ENCODE measurements at places on chromosomes 3 and 15.

DNA sequence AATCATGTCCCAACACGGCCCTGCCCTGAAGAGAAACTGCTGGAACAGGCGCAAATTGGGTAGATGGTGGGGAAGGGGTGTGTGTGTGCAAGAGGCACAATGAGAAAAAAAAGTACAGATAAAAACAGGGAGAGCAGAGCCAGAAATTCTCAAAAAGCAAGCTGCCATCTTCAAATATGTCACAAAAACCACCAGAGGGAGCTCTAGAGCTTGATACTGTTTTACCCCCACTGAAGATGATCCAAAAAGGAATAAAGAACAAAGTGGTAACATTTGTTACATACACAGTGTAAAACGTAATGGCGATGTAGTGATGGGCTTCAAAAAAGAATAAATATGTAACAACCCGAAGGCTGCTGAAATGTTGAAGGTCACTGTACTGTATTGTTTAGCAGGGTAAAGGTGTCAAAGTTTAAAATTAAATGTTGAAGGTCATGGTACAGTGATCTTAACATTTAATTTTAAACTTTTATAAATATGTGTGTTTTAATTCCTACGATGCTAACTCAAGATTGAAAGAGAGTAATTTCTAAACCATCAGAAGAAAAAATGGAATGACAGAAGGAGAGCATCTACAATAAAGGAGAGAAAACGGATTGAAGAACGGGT, 6.0 kb downstream of the SNRPA1 start:
- DNase-seq = no peak

GRCh38 chr3:188241883-188242282, 87.9 kb downstream of the LPP start:
- no peak for DNase-seq

DNA sequence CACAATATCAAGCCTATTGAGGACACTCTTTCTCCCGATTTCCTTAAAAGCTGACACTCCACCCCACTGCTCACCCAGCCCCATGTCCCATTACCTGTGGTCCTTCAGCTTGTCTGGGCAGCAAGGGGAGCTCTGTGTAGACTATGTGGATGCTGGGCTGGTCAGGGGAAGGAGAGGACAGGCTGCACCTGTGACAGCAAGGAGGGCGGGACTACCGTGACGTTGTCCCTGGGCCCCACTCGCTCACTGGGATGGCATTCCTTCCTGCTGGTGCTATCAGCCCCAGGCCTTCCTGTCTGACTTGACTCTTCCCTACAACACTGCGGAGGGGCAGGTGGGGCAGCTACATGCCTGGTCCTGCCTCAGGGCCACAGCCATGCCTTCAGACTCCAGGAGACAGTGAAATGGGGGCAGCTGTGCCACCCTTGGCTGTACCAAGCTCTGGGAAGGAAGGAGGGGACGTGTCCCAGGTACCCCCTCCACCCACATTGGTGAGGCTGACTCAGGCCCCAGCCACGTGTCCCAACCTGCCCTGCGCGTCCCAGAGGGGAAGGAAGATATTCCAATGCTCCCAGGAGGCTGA, at the start of gene TMEM40:
TSS of gene TMEM40 (minus strand) at position 163 of the 583 bp plus-strand sequence. CDS start 9,427 bp downstream, outside the sequence.
- DNase-seq = no peak

GRCh38 chr15:80775338-80775737, 3.8 kb upstream of the CEMIP start:
- DNase-seq = no peak

GRCh38 chr15:55257938-55258337, 31.7 kb downstream of the RAB27A start:
- no peak for DNase-seq

DNA sequence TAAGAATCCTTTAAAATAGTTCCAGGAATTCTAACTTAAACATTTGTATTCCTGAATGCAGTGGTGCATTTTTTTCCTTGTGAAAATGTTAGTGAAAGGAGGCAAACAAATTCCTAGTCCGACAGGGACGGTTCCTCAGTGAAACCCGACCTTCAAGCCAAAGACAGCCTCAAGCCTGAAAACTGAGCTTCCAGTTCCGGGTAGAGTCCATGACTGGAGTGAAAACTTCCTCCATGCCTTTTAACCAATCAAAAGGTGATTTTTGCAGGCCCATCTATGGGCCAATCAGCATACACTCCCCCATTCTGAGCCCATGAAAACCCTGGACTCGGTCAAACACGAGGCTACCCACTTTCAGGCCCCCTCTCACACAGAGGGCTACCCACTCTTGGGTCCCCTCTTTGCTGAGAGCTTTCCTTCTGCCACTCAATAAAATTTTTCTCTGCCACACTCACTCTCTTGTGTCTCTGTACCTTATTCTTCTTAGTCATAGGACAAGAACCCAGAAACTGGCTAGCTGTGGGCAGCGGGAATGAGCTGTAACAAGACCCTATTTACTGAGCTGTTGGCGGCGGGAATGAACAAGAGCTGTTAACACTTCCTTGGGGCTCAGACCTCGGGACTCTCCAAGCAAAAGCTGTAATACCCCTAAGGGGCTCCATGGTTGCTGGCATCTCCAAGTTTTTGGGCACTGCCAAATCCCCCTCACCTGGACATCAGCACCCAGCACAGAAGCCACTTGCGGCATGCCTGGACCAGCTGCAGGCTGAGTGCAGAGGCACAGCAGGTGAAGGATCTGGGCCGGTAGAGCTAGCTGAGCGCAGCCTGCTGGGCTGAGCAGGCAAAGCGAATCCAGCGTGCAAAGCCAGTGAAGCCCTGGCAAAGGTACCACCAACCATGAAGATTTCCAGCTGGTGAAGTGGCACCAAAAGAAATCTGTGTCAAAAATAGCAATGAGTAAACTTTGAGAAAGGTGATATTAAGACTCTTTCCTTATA, 598.8 kb downstream of the MCTP2 start:
- no peak for DNase-seq

- DNase-seq = no peak
These were observed 174.2 kb downstream of the FOXP1 start for GRCh38 chr3:71409352-71409751.

Measured in stimulated activated CD4-positive, alpha-beta T cell treated with anti-CD3 and anti-CD28 coated beads, Interleukin-1b, Interleukin-23, amount 100 ng/mL, for 1 hour (primary cell).